Cerebellar nuclear complex (tissue), 1 donor: ENCODE measurements at places on chromosomes 12 and 14.

DNA sequence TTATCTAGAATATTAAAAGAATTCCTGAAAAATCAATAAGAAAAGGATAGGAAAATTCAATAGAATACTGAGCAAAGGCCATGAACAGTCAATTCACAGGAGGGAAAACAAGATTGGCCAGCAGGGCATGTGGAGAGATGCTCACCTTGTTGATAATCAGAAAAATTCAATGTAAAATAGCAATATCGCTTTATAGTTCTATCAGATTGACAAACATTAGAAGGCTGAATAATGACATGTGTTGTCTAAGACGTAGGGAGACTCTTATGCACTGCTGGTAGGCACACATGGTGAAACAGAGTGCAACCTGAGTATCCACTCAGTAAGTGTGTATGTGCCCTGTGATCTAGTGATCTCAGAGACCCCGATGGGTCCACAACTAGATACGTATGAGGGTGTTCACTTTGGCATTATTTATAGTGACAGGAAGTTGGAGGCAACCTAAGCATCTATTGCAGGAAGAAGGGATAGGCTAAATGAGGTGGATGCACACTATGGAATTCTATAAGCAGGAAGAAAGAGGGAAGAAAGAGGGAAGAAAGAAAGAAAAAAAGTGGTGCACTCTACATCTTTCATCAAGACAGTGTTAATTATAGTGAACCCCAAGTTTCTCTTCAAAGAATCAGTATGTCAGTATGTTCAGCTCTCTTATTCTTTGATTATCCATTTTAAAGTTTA lies 3.8 kb upstream of the ANKRD33 start:
- no peak for DNase-seq

DNA sequence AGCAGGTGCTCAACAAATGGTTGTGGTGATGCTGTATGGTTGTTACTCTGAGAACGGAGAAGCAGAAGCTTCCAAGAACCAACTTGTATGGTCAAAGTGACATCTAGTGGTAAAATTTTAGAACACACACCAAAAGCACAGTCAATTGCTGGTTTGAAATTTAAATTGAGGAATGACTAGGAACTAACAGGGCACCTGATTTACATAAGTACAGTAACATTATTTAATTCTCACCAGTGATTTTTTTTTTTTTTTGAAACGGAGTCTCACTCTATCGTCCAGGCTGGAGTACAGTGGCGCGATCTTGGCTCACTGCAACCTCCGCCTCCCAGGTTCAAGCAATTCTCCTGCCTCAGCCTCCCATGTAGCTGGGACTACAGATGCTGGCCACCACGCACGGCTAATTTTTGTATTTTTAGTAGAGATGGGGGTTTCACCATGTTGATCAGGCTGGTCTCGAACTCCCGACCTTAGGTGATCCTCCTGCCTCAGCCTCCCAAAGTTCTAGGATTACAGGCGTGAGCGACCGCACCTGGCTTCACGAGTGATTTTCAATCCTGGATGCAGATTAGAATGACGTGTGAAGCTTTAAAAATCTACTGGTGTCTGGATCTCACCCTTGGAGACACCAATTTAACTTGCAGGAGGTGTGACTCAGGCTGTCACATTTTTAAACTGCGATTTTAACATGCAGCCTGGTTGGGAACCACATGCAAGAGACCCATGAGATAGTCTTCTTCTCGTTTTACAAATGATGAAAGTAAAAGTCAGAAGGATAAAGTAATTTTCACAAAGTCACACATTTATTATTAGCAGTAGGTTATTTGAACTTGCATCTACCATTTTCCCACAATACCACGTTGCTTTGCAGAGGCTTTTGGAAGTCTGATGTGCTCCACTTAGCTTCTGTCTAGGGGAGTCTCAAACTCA lies 14.1 kb upstream of the NUMB start:
- peak; percentile 8 for DNase-seq

DNA sequence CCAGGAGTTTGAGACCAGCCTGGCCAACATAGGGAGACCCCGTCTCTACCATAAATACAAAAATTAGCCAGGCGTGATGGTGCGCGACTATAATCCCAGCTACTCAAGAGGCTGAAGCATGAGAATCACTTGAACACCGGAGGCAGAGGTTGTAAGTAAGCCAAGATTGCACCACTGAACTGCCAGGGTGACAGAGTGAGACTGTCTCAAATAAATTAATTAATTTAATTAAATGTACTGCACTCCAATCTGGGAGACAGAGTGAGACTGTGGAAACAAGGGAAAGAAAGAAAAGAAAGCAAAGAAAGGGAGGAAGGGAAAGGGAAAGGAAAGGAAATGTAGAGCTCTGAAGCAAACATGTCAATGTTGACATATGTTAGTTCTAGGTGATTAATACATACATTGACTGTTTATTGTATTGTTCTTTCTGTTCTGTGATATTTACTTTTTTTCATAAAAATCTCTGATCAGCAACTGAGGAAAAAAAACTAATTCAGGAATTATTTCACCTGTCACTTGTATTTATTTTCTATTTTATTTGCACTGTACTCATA lies 99.6 kb downstream of the DENND5B start:
- DNase-seq, result no peak

DNA sequence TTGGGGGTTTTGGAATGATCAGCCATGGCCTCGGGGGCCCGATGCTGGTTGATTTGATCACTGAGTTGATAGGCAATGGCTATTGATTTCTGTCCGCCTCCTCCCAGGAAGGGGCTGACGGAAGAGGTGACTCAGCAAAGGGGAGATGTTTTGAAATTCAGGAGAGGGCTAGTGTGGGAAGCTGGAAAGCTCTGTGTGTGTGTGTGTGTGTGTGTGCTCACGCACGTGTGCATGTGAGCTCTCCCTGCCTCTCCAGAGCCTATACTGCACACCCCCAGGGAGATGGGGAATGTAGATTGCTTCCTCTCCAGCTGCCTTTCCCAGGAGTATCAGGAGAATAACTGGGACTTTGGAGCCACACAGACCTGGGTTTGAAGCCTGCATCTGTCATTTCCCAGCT lies 184.9 kb upstream of the MYL2 start:
- no peak for DNase-seq

GRCh38 chr14:69428289-69428998 lies 30.0 kb downstream of the SLC39A9 start:
- DNase-seq, result no peak
